ENCODE measurements at places on chromosomes 4 and X.
A peak's percentile ranks its signal among the peaks of the same experiment; 100 is the strongest.

DNA sequence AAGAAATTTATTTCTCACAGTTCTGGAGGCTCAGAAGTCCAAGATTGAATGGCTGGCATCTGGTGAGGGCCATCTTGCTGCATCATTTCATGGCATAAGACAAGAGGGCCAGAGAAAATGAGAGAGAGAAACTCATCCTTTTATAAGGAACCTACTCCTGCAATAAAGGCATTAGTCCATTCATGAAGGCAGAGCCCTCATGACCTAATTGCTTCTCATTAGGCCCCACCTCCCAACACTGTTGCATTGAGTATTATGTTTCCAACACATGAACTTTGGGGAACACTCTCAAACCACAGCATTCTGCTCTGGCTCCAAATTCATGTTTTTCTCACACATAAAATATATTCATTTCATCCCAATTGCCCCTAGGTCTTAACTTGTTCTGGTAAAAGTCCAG, 14.2 kb downstream of the RNF175 start:
- H3K27me3 ChIP-seq: no peaks in the 10 kb centered on the region
- H3K36me3 ChIP-seq: no peaks in the 10 kb centered on the region
- no peaks in the 10 kb centered on the region for H3K4me1 ChIP-seq

GRCh38 chr4:94759767-94760211, 2.0 kb downstream of the BMPR1B start:
- DNase-seq: no peak
- H3K27me3 ChIP-seq: peaks cover 9% of the 10 kb centered on the region
- H3K27ac ChIP-seq: no peak overlapping the region
- H3K4me3 ChIP-seq: no peak overlapping the region

DNA sequence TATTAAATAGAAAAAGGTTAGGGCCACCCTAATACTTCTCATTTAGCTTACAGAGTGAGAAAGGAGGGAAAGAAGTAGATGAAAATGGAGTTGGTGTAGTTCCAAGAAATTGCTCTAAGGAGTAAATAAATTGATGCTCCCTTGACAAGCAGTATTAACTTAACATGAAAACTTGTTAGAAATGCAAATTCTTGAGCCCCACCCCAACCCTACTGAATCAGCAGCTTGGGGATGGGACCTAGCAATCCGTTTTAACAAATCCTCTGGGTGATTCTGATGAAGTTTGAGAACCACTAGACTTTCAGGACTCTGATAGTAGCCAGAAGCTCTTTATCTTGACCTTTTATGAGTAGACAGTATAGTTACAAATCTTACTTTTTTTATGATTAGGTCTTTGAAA, 74.8 kb downstream of the STIM2 start:
- H3K27ac ChIP-seq: no peak overlapping the region
- H3K4me1 ChIP-seq: peaks cover 17% of the 10 kb centered on the region
- no peaks in the 10 kb centered on the region for H3K27me3 ChIP-seq
- no peak for DNase-seq
- no peak overlapping the region for H3K4me3 ChIP-seq

GRCh38 chr4:40395908-40396793, 61.0 kb downstream of the CHRNA9 start:
- H3K36me3 ChIP-seq: no peaks in the 10 kb centered on the region
- H3K27me3 ChIP-seq: no peaks in the 10 kb centered on the region
- H3K4me3 ChIP-seq: no peak overlapping the region
- no peak overlapping the region for H3K27ac ChIP-seq
- DNase-seq: no peak
- H3K4me1 ChIP-seq: no peaks in the 10 kb centered on the region

DNA sequence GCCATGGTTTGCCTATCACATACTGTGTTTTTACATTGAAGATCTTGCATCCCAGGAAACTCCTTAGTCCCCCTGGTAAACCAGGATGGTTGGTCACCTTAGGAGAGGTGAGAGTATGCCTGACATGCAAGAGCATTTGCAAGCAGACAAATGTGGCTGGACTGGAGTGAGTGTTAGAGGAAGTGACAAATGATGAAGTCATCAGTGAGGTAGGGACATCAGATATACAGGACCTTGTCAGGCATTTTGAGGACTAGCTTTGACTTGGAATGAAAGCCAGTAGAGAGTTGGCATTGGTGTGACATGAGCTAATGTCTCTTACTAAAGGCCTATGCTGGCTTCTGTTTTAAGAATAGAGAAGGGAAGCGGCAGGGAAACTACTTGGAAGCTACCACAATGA, 124.9 kb downstream of the FRMPD4 start:
- no peak overlapping the region for H3K4me3 ChIP-seq
- no peak overlapping the region for H3K27ac ChIP-seq
- H3K36me3 ChIP-seq: no peaks in the 10 kb centered on the region
- H3K4me1 ChIP-seq: no peaks in the 10 kb centered on the region
- DNase-seq: no peak

DNA sequence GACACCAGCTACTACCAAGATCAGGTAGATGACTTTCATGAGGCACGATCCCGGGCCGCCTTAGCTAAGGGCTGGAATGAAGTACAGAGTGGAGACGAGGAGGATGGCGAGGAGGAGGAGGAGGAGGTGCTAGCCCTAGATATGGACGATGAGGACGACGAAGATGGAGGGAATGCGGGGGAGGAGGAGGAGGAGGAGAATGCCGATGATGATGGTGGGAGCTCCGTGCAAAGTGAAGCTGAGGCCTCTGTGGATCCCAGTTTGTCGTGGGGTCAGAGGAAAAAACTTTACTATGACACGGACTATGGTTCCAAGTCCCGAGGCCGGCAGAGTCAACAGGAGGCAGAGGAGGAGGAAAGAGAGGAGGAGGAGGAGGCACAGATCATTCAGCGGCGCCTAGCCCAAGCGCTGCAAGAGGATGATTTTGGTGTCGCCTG, 481 bp downstream of the UTP3 start:
- H3K4me1 ChIP-seq: peaks cover 13% of the 10 kb centered on the region
- H3K27ac ChIP-seq: peak overlapping the region; percentile 94
- peak overlapping the region; percentile 69 for H3K4me3 ChIP-seq
- no peak for DNase-seq
- peaks cover 4% of the 10 kb centered on the region for H3K36me3 ChIP-seq

DNA sequence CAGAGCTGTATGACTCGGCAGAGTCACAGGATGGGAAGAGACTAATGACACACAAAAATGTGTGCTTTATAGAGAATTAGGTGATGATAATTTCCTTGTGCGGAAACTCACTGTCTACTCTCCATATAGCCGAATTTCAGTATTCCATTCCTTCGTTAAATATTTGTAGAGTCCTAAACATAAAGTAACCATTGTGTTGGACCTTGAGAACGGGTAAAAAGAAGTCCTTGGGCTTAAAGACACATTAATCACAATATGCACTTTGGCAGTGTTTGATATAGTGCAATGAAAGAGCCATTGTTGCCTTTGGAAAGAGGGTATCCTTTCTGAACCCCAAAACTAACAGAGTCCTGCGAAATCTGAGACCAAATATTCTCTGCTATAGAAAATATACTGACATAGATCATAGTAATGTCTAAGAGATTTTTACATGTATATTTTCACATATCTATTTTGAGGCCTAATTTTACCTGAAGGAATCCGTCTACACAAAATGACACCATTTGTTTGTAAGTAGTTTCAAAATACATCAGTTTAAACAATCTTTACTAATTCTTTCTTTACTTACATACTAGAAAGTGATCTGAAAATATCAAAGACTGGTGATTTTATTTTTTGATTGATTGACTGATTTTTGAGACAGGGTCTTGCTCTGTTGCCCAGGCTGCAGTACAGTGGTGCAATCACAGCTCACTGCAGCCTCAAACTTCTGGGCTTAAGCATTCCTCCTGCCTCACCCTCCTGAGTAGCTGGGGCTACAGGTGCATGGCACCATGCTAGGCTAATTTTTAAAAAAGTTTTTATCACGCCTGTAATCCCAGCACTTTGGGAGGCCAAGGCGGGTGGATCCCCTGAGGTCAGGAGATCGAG, 296.8 kb downstream of the DCTD start:
- no peak overlapping the region for H3K4me3 ChIP-seq
- H3K27me3 ChIP-seq: no peaks in the 10 kb centered on the region
- no peaks in the 10 kb centered on the region for H3K36me3 ChIP-seq
- DNase-seq: no peak
- H3K27ac ChIP-seq: no peak overlapping the region
- H3K4me1 ChIP-seq: no peaks in the 10 kb centered on the region

GRCh38 chr4:163012816-163013215, 153.9 kb downstream of the NAF1 start:
- no peak overlapping the region for H3K4me3 ChIP-seq
- H3K27ac ChIP-seq: no peak overlapping the region
- no peaks in the 10 kb centered on the region for H3K36me3 ChIP-seq
- no peaks in the 10 kb centered on the region for H3K27me3 ChIP-seq

GRCh38 chr4:175770555-175770954, 41.5 kb downstream of the GPM6A start:
- no peak overlapping the region for H3K4me3 ChIP-seq
- no peaks in the 10 kb centered on the region for H3K36me3 ChIP-seq
- no peaks in the 10 kb centered on the region for H3K27me3 ChIP-seq

GRCh38 chr4:151614561-151614960, 146.2 kb downstream of the GATB start:
- no peak overlapping the region for H3K27ac ChIP-seq
- no peak overlapping the region for H3K4me3 ChIP-seq
- no peak for DNase-seq
- H3K36me3 ChIP-seq: no peaks in the 10 kb centered on the region

DNA sequence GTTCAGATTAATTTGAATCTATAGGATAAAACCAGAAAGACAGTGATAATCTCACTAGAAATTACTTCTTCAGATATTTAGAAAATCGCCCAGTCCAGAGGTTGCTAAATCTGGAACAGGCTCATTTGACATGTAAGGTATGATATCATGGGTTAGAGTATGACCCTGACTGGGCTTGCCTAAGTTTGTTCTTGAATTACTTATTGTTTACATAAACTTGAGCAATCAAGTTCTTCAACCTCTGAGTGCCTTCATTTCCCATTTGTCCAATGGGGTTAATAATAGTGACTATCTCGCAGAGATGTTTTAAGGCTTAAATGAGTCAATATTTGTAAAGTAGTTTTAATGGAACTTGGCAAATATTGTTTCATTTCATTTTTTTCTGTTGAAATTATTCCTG, 1947.6 kb upstream of the IGFBP7 start:
- no peaks in the 10 kb centered on the region for H3K4me1 ChIP-seq
- H3K4me3 ChIP-seq: no peak overlapping the region
- no peaks in the 10 kb centered on the region for H3K36me3 ChIP-seq
- no peaks in the 10 kb centered on the region for H3K27me3 ChIP-seq
- H3K27ac ChIP-seq: no peak overlapping the region

DNA sequence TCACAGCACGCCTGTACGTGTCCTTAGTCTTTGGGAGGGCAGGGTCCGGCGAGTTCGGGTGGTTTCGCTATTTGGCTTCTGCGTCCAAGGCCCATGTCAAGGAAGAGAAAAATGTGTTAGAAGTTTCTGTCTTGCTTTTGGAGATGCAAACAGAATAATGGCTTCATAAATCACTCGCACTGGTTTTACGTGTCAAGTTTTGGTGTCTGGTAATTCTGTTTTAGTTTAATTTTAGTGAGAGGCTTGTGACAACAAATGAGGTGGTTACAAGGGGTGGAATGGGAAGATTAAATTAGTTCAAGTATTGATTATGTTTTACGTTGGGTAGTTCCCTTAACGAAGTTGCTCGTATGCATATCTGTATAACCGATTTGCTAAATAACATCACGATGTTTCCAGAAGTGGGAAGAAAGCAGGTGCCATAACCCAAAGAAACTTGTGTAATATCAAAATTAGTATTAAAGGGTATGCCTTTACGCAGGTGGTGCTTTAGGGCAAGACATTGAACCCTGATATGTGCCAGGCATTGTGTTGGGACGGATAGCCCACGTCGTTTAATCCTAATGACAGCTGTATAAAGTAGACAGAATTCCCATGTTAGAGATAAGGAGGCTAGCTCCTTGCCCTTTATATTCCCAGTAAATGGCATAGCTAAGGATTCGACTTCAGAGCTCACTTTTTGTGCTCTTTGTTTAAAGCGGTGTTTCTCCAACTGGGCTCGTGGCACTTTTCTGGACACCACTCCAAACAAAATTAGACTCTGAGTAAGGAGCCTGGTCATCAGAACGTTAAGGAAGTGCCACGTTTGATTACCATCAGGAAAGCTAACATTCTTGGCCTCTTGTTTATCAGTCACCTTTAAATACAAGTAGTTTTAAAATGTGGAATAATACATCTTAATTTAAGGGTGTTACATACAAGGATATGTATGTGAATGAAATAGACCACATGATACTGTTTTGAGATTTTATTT, 843 bp downstream of the RPL34 start:
- peak overlapping the region; percentile 90 for H3K27ac ChIP-seq
- H3K36me3 ChIP-seq: peaks cover 18% of the 10 kb centered on the region
- DNase-seq: no peak
- H3K27me3 ChIP-seq: no peaks in the 10 kb centered on the region
- peaks cover 29% of the 10 kb centered on the region for H3K4me1 ChIP-seq

GRCh38 chr4:40283968-40284367, 51.2 kb upstream of the CHRNA9 start:
- no peaks in the 10 kb centered on the region for H3K36me3 ChIP-seq
- H3K27ac ChIP-seq: peak overlapping the region; percentile 70
- peak overlapping the region; percentile 18 for H3K4me3 ChIP-seq
- no peaks in the 10 kb centered on the region for H3K27me3 ChIP-seq
- H3K4me1 ChIP-seq: peaks cover 38% of the 10 kb centered on the region

DNA sequence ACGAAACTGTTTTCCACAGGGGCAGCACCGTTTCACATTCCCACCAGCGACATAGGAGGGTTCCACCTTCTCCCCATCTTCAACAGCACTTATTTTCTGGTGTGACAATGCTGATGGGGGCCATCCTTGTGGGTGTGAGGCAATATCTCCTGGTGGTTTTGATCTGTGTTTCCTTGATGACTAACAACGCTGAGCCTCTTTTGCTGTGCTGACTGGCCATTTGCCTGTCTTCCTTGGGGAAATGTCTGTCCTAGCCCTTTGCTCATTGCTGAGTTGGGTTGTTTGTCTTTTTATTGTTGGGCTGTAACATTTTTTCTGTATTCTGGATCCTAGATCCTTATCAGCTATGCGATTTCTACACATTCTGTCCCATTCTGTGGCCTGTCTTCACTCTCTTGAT, 33.7 kb downstream of the ATP2B3 start:
- no peaks in the 10 kb centered on the region for H3K4me1 ChIP-seq
- H3K27me3 ChIP-seq: no peaks in the 10 kb centered on the region
- no peak for DNase-seq

- no peak overlapping the region for H3K4me3 ChIP-seq
- no peak for DNase-seq
- no peaks in the 10 kb centered on the region for H3K36me3 ChIP-seq
- H3K27ac ChIP-seq: no peak overlapping the region
- no peaks in the 10 kb centered on the region for H3K4me1 ChIP-seq
Measured at GRCh38 chrX:145818186-145819113, 821 bp downstream of the SLITRK2 start.

DNA sequence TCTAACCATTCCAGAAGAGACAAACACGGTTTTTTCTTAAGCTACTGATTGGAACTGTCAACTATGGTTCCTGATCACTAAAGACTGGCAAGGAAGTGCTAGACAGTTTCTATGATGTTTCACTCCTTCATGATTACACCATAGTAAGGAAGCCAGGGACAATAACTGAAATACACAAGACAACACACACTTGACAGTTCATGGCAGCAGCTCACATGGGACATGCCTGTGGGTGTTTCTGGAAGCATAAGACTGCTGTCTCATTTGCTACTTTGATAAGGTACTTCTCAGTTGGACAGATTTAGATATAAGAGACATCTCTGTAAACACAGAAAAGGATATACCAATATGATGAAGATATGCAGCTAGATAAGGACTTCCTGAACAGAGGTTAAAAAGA, 8.3 kb upstream of the IRAK1 start:
- H3K4me3 ChIP-seq: no peak overlapping the region
- no peak overlapping the region for H3K27ac ChIP-seq
- peaks cover 8% of the 10 kb centered on the region for H3K36me3 ChIP-seq
- DNase-seq: no peak
- no peaks in the 10 kb centered on the region for H3K27me3 ChIP-seq

All from naive thymus-derived CD4-positive, alpha-beta T cell (primary cell).